Stimulated activated CD4-positive, alpha-beta T cell treated with anti-CD3 and anti-CD28 coated beads, Interleukin-1b, Interleukin-23, amount 100 ng/mL, for 1 hour (primary cell): ENCODE measurements at places on chromosomes 4 and X.

GRCh38 chrX:134679221-134679620 lies 20.9 kb upstream of the PLAC1 start:
- DNase-seq: no peak

DNA sequence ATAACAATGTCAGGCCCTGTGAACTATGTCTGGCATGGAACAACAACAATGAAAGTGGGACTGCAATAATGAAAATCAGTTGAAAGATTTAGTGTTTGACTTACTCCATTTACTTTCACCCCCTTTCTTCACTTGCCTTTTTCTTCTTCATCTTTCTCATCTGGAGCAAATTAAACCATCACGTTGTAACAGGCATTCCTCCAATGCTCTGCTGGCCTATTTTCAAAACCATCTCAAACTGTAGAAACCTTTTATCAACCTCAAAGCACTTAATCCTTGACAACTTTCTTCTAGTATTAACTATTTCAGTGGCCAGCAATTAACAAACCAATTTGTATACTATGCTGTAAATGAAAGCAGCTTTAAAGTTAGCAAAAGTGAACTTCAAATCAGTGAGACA lies 8.3 kb downstream of the KLHL13 start:
- DNase-seq: no peak

- DNase-seq: no peak
Measured at GRCh38 chr4:179124957-179125356, 1682.7 kb upstream of the AGA start.

DNA sequence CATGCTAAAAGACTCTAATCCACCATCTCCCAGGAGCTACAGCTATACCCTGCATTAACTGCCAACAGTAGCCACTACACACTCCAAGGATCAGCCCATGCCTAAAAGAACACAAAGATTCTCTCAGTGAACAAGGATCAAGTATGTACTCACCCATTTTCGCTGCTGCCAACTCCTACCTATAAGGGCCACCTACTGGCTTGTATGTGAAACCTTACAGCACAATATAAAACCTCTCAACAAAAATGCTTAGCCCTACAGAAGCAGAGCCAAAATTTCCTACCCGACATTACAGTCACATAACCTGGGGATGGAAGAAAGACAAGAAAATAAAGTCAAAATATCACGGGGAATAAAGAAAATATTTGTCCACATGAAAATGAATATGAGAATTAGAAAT lies 562.8 kb upstream of the POU3F4 start:
- no peak for DNase-seq

DNA sequence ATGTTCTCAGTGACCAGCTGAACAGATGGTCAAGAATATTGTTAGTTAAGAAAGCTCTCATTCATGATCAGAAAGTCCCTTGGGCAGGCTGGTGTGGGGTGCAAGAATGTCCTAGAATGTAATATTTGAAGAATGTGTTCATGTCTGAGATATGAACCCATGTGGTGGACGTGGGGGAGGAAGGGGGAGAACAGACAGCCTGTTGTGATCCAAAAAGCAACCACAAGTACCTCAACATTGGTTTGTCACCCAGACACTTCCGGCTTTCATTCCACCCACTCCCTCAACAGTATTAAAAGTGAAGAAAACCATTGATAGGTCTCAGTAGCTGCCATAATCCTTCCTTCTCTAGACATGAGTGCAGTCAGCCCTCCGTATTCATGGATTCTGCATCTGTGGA lies 82.2 kb downstream of the MAML3 start:
- DNase-seq: no peak

- DNase-seq: no peak
Measured at GRCh38 chr4:27040356-27040755, 179.7 kb downstream of the STIM2 start.

GRCh38 chr4:142539796-142540482 lies 306.2 kb downstream of the INPP4B start:
- DNase-seq: no peak

DNA sequence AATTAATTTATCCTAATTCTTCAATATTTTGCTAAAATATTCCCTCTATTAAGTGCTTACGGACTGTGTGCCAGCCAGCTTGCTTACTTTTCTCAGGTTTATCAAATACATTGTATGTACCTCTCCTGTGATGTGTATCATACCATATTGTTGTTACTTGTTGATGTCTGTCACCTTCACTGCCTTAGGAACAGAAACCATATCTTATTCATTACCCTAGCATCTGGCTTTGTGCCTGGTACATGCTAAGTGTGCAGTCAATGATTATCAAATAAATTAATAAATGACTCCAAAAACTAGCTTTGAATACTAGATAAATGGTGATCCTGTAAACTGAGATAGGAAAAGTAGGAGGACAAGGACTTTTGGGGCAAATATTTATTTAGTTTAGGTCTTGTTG lies 6.9 kb downstream of the CLCN3 start:
- DNase-seq: no peak

DNA sequence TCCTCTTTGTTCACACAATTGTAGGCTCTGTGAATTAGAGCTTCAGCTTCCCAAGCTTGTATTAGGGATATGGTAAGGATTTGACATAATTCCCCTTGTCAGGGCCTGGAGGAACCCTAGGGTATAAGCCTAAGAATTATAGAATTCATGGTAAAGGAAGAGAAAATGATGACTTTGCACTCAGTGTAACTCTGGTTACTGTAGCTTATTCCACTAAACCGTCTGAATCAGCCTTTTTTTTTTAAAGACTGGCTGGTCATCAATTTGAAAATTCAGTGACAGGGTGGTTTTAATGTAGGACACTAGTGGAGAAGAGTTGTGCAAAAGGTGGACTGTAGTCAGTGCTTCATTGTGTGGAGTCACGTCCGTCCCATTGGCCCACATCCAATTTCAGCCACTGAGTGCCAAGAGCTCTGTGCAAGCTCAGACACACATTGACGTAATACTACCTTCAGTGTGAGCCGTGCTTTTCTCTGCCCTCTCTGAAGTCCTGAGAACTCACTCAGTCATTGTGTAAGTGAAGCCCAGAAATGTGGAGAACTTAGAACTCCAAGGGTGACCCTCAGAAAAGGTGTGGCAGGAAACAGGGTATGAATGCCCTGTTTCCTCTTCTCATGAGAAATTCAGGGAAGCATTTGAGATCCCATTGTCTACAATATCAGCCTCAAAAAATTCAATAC lies 449.8 kb downstream of the C4orf33 start:
- DNase-seq: no peak

DNA sequence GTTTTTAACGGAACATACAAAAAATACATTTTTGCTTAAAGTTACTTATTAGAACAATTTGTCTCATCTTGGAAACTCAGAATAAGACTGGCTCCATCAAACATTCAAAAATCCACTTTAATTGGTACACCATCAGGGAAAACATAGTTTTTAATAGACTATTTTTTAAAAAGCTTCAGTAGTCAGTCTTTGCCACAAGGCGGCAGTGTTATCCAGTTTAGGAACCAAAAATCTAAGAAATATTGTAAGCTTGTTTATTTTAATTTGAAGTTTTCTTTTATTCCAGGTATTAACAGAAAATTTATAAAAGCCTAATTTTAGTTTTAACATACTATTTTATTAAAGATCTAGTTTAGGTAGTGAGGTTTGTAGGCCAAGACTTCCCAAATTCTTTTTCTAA lies 107.7 kb downstream of the APOOL start:
- no peak for DNase-seq

DNA sequence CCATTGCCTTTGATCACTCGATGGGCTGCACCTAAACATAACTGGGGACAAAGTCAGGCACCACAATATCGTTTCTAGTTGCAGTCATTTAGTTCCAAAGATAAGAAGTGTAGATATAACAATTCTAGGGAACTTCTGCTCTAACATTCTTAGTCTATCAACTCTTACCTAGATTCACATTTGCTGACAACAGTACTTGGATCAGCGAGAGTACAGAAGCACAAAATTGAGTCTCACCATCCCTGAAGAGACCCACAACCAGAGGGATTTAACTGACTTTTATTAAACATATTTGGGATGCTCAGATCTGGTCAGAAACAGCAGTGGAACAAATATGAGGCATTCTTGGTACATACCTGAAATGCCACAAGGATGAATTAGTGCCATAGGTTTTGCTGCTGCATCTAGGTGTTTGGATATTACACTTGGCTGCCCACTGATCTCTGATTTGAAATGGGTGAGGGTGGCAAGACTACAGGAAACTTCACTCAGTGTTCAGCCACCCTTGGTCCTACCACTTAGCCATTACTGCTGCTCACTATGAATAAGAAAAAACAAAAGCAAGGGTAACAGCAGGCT lies 28.9 kb upstream of the HUWE1 start:
- DNase-seq: no peak

- DNase-seq: no peak
Measured at GRCh38 chr4:72076562-72076961, 44.8 kb downstream of the NPFFR2 start.

GRCh38 chr4:8103421-8104390 lies 54.9 kb downstream of the ABLIM2 start:
- DNase-seq: no peak

DNA sequence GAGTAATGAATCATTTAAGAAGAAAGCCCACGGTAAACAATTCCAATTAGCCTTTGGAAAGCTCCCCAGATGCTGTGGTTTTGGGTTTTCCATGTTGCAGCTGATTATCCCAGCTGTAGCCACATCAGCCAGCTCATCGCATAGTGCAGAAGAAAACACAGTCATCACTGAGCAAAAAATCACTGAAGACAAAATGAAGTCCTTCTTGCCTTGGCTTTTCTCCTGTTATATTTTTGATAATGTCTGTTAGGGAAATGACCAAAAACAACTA lies 193.0 kb upstream of the C1QTNF7 start:
- no peak for DNase-seq

GRCh38 chrX:110146521-110146920 lies 143.6 kb downstream of the TMEM164 start:
- DNase-seq: no peak

DNA sequence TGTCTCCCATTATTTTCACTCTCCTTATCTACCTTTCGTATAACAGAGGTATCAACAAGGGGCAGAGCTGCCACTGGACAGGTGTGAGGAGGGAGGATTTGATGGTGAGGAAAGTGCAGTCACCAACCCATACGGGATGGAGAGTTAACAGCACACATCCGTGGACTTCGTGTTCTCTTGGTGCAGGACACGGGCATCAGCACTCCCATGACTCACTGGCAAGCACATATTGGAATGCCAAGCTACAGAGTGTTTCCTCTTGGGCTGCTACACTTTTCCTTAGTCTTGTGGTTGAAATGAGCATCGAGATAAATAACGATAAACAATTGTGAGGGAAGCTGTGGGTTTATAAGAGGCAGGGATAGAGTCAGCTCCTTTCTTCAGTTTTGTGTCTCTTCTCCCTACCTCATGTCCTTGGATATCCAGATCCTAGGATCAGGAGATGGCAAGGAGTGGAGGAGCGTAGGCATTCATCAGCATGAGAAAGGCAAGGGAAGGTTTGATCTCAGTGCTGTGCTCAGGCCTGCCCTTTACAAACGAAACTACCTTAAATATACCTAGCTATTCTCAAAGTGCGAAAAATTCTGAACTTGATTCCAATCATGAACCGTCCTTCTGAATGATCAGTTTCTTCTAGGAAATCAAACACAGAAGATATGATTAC lies 96.3 kb downstream of the ZNF827 start:
- no peak for DNase-seq

DNA sequence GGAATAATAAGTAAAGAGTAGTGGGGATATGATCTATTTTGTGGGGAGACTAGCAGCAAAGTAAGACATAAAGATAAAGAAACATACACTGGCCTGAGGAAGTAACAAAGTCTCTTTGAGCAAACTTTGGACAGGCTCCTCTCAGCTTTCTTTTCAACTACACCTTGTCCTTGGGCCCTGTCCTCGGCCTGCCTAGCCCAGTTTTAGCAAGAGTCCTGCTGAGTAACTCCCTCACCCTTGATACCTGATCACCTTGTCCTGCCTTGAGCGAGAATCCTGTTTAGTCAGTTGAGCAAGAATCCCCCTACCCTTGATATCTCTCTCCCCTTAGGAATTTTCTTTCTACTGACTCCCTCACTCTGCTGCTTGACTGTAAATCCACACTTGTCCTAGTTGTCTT lies 11.5 kb downstream of the HNRNPH2 start:
- no peak for DNase-seq

DNA sequence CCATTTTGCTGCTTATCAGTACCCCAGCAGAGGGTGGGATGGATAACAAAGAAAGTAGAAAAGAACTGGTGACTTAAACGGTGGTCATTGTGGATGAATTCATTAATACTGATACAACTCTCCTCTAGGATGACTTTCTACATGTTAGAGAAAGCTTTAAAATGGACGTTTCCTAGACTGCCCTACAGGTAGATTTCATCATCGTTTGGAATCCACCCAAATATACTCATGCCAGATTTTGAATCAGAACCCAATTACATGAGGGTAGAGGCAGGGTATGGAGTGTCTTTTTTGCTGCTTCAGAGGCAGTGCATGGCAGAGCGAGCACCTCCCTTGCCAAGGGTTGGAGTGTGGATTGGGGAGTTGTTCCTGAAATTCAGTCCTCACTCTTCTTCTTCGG lies 13.3 kb upstream of the ANTXR2 start:
- DNase-seq: no peak

DNA sequence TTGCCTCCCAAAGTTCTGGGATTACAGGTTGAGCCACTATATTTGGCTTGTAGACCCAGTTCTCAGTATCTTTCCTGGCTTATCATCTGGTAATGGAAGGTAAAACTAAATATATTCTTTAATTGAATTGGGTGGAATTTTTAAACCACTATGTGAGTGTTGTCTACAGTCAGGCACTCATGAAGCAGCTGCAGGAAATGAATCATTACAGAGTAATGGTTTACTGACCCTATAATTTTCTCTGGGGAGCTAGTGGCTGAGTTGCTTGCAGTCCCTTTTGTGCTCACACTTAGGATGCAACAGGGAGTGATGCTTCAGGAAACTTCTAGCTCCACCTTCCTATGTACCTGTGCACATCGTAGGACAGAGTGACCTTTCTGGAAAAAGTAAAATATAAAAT lies 4.1 kb upstream of the UGT2B7 start:
- no peak for DNase-seq

- no peak for DNase-seq
Measured at GRCh38 chr4:169243825-169244609, 26.7 kb downstream of the SH3RF1 start.

GRCh38 chr4:55013431-55013955 lies 111.9 kb downstream of the KDR start:
- no peak for DNase-seq

DNA sequence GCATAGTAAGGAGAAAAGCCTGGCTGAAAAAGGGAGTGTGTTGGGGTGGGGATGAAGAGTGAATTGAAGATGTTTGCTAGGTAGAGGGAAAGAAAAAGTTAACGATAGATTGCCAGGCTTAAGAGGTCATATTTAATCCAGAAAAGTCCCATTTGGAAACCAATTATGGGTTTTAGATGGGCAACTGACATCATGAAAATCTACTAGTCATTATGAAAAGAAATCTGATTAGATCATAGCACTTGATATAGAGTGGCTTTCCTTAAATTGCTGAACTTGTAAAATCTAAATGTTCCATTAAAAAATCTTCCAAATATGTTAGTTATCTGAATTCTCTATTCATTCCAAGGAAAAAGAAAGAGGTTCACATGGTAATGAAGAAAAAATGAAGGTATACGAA lies 37.5 kb upstream of the IL21 start:
- no peak for DNase-seq

GRCh38 chrX:100980608-100981497 lies 11.3 kb downstream of the ARL13A start:
- DNase-seq: no peak

GRCh38 chr4:145298885-145299284 lies 118.5 kb upstream of the OTUD4 start:
- no peak for DNase-seq

- DNase-seq: no peak
Measured at GRCh38 chr4:90160044-90160443, 32.9 kb downstream of the CCSER1 start.

- DNase-seq: no peak
Measured at GRCh38 chr4:87053802-87054767, 119.3 kb downstream of the AFF1 start.
